ENCODE measurements at places on chromosomes 6 and 20.

- no peak for DNase-seq
Observed at GRCh38 chr6:95723638-95724037, 146.3 kb downstream of the MANEA start.

DNA sequence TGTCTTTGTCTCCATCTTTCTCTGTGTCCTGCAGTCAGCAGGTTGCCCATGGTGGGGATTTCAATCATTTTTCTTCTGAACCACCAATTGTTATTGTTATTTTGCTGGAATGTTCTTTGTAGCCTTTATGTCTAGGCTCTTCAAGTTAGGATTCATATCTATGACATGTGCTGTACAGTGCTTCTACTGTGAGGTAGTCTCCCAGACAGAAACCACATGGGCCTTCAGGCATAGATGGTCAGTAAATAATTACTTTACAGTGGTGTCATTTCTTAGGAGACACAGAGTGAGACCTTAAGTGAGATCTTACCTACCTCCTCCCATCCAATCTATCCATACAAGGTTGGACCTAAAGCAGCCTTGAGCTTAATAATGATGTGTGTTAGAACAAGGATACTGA is 265.5 kb downstream of the ZFAND3 start:
- no peak for DNase-seq

GRCh38 chr6:63683071-63683603 is 47.5 kb downstream of the PHF3 start:
- no peak for DNase-seq

DNA sequence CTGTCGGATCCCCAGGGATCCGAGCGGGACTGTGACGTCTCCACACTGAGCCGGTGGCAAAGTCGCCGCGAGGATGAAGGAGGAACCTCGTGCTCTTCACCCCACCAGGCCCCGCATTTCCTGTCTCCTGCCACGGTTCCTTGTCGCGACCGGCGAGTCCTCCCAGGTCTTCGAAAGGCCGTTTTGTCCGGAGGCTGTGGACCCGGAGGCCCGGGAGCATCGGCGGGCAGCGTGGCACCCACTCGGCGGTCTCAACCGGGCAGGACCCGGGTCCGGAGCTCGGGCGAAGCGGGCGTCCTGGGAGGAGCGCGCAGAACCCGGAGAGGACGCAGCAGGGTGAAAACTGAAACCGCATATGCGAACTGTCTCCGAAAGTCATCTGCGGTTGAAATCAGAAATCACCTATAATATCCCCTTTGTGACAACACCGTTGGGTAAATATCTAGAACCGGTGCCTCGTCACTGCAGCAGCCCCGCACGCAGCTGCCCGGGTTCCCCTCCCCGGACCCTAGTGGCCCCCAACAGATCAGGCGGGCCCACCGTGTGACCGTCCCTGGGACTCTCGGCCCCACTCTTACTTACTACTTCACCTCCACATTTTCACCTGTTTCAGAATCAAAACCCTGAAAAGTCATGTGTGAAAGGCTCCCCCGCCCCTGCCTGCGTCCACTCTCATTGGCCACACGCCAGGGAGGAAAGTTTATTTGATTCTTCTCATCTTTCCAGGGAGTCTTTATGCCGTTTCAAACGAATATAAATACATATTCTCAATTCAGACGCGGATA is 3.1 kb upstream of the ULBP2 start:
- no peak for DNase-seq

GRCh38 chr6:75775219-75775618 is 26.2 kb downstream of the MYO6 start:
- peak; percentile 23 for DNase-seq

- no peak for DNase-seq
Observed at GRCh38 chr6:129647044-129647443, 62.9 kb downstream of the ARHGAP18 start.

GRCh38 chr6:75791881-75792280 is 42.8 kb downstream of the MYO6 start:
- DNase-seq, result no peak

DNA sequence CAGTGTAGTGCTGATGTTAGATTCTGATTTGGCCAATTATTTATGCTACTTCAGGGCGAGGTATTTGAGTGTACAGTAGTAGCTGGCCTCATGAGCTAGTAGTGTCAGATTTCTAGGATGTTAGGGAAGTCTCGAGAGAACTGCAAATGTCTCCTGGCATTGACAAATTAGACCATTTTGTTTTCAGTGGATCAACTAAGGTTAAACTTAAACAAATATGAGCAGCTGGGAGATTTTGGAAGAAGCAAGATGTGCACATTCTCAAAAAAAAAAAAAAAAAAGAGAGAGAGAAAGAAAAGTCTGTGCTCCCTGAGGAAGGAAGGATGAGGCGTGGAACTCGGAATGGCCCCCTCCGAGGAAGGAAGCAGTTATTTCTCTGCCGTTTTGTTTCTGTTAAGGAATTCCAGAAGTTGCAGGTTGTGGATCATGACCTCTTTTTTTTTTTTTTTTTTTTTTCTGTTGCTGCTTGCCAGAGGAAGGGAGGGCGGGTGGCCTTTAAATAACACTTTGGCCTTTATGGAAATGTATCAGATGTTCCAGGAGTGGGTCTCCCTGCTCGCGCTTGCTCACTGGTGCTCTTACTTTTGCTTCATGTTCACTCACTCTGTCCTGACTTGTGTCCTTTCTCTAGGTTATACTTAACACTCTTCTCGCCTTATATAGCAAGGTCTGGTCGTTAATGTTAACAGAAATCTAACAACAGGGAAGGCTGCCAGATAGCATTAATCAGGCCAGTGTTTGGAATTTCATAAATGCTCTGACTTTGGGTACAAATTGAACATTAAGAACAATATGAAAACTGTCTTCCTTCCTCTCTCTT is 124.4 kb downstream of the TCP11 start:
- DNase-seq, result peak; percentile 71

GRCh38 chr20:11675920-11676629 is 241.6 kb upstream of the BTBD3 start:
- no peak for DNase-seq

DNA sequence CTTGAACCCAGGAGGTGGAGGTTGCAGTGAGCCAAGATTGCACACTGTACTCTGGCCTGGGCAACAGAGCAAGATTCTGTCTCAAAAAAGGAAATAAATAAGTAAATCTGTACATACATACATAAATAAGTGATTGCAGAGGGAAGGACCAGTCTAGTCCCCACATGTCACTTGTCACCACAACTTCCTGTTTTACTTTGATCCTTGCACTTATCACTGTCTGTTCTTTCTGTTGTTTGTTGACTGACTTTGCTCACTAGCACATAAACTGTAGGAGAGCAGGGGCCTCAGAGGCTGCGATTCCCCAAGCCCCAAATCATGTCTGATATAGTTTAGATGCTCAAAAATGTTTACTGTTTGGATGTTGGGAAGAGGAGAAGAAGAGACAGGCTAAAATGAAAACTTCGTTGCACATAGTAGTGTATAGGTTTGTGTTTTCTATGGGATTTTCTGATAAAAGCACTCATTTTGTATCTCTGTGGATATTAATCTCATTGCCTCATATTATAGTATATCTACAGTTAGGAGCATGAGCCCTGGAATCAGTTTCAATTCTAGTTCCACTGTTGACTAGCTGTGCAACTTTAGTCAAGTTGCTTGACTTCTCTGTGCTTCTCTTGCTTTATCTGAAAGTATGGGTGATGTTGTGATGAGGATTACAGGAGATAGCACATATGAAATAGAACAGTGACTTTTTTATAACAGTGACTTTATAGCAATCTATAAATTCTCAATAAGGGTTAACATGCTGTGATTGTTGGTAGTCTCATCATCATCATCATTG is 165.0 kb downstream of the TBC1D7 start:
- DNase-seq, result no peak

GRCh38 chr6:160042788-160043301 is 74.0 kb downstream of the IGF2R start:
- no peak for DNase-seq

DNA sequence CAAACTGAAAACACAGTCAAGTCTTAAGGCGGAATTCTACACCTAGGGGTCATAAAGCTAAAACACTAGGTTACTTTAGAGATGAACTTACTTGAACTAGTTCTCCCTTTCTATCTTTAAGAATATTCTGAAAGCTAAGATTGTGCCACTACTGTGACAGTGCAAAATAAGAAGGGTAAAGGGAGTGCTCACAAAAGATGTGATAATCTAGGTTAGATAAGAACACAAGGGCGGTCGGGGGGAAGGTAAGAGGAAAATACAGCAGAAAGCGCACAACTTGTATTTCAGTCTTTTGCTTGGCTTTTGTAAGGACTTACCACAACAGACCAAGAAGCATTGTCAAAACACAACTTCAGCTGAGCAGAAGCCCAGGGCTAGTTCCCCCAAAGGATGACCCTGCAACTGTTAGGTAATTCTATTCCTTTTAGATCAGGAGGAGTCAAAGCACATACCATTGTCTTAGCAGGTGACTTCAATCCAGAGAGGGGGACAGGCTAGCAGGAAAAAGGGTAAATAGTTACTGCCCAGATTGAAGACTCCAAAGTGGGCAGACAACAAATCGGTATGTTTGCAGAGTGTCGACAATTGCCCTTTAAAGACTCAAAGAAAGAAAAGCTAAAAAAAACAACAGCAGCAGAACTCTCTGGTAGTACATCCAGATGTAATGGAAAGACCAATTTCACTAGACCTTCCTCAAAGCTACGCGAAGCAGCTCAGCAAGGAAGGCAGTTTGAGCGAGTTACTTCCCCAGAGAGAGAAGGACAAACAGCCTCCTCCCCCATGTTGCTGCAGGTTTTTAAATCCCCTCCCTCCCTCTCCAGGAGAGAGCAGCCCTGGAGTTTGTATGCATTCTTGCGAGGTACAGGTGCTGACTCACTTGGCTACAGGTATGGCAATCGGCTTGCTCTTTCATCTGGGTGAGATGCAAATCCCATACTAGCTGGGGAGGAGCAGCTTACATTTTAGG is 59.0 kb downstream of the RIPOR2 start:
- DNase-seq, result no peak

GRCh38 chr6:166540631-166541331 is 45.7 kb downstream of the RAMACL start:
- peak; percentile 29 for DNase-seq

GRCh38 chr6:39909701-39910100 is 24.6 kb downstream of the MOCS1 start:
- no peak for DNase-seq

- no peak for DNase-seq
Observed at GRCh38 chr6:113750151-113750855, 106.8 kb upstream of the MARCKS start.

DNA sequence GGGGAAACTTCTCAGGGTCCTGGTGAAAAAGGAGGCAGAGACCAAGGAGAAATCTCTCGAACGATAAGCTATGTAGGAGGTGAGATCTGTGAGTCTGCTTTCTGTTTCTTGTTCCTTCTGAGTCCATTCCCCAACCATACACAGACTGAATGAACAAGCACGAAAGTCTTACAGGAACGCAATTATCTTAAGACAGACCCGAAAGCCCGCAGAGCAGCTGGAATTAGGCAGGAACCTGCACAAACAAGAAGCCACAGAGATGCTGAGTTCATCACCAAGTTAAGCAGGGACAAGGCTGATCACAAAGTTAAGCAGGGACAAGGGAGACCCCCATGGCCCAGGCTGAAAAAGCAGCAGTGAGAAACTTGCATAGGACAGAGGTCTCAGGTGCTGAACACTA is 21.4 kb upstream of the NELFCD start:
- DNase-seq, result no peak

- no peak for DNase-seq
Observed at GRCh38 chr6:3711776-3712175, 39.7 kb downstream of the PXDC1 start.

DNA sequence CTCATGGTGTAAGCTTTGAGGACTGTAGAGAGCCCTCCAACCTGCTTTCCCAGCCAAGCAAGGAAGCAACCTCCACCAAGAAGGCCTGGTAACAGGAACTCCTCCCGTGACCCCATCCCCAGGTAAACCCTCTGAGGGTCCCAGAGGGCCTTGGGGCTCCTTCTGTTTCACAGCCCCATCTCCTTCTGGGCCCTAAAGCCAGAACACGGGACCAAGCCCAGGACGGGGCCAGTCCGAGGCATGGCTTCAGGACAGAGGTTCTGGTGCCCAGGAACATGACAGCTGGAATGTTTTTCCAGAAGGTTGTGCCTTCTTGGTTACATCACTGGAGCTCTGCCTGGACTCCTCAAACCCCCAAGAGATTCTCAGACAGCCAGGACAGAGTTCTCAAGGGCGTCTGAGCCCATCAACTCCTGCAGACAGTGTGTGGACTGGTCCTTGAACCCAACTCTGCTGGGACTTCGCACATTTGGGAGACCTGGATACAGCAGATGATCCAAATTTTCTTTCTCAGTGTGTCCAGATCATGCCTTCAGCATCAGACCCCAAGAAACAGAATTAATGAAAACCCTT is 43.1 kb downstream of the RRBP1 start:
- DNase-seq, result no peak

- DNase-seq, result peak; percentile 66
Observed at GRCh38 chr20:50456452-50457324, 53.5 kb upstream of the PTPN1 start.

GRCh38 chr6:20129290-20130088 is 82.8 kb downstream of the MBOAT1 start:
- DNase-seq, result no peak

GRCh38 chr20:9739991-9740390 is 98.9 kb downstream of the PAK5 start:
- DNase-seq, result no peak

DNA sequence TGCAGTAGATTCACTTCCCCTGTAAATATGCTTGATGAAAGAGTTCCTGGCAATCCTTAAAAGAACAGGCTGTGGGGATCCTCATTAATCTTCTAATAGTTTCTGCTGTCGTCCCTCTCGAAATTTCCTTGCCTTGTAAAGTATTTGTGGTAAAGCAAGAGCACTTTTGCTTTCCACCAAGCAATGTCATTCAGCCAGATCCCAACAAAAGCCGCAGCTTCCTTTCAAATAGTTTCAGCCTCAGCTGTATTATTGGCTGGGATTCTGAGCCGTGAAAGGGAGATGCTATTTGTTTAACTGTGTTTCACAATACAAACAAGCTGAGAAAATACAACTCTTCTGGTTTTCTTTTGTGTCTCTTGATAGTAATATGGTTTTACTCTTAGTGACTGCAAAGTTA is 48.9 kb upstream of the EPHA7 start:
- DNase-seq, result peak; percentile 6

DNA sequence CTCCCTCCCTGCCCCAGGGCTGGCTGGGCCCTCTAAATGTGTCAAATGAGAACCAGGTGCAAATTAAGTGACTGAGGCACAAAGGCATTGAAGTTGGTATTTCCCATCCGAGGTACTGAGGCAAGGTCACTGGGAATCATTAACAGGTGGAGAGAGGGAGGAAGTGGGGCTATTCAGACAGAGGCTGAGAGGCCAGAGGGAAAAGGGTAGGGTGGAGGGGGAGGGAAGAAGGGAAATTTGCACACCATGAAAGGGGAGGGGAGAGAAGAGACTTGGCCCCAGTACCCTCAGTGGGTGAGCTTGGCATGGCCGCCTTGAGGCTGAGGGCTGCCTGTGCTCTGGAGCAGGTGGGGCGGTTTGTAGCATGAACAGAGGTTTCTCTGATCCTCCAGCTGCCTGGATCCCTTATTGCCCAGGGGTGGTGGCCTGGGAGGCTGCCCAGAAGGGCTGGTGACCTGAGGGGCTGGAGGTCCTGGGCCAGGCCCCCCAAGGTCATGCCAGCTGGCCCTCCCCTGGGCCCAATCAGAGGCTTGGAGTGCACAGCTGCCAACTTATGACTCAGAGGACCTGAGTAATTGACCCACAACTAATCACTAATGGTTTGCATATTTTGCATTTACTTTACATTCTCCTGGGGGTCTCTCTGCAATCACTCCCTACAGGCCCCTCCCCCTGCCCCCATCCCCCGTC is 40.3 kb upstream of the ZFAND3 start:
- DNase-seq, result no peak

GRCh38 chr6:25132934-25133333 is 146.2 kb upstream of the CARMIL1 start:
- no peak for DNase-seq

- peak; percentile 53 for DNase-seq
Observed at GRCh38 chr20:13819885-13820645, 35.2 kb downstream of the NDUFAF5 start.
